ENCODE measurements at places on chromosomes 5 and 9. TPM values are rescaled to one million over a fixed set of nuclear protein-coding genes. Genes with fewer than 3 reads are reported as not detected.

The SLC6A19 gene
- total RNA-seq, result not detected

The MLANA gene
- total RNA-seq, result not detected

The TMOD1 gene
- total RNA-seq, result 3.8 TPM

The TAF1L gene
- not detected for total RNA-seq

The PCDHB8 gene
- not detected for total RNA-seq

The ADAMTS19 gene
- not detected for total RNA-seq

The CD74 gene
- total RNA-seq, result 455 TPM

The PPP2R2B gene
- 2.0 TPM for total RNA-seq

The IQGAP2 gene
- total RNA-seq, result 78.0 TPM

The KCNT1 gene
- total RNA-seq, result not detected

DNA sequence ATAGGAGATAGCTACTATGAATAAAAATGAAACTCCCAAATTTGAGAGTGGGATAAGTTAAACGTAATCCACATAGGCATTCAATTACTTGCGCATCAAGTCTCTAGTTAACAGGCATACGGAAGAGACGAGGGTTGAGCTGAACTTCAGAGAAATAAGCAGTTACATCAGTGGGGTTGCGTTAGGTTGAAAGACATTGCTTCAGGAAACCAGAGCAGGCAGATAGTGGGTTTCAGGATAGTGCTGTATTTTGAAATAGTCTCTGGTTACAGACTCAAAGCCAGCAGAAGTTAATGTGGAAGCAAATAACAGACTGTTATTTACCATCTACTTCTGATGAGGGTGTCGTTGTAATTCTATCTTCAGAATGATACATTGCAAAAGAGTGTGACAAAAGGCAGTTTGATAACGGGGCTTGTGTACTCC lies 533.4 kb downstream of the PDE4D start:
- H3K36me3 ChIP-seq, result no peaks in the 10 kb centered on the region
- H3K4me3 ChIP-seq, result no peak overlapping the region
- H3K27me3 ChIP-seq, result peaks cover 14% of the 10 kb centered on the region

DNA sequence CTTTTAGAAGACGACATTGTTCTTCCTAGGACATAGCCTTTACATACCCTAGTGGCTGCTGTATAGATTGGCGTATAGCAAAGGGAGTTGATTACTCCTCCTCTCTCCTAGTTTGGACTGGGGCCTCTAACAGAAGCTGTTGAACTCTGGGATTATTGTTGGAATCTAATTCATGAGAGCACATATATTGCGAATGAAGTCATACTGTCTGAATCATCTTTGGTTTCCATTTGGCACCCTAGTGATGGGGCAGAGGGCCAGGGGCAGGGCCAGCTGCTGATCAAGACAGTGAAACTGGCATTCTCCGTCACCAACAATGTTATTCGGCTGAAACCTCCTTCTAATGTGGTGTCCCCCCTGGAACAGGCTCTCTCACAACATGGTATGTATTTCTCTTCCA lies 40.3 kb downstream of the NUP188 start:
- H3K27ac ChIP-seq, result no peak overlapping the region
- H3K4me1 ChIP-seq, result no peaks in the 10 kb centered on the region

- no peak overlapping the region for H3K27ac ChIP-seq
- H3K4me3 ChIP-seq, result no peak overlapping the region
- no peaks in the 10 kb centered on the region for H3K4me1 ChIP-seq
Observed at GRCh38 chr9:82722561-82722960, 340.4 kb downstream of the RASEF start.

DNA sequence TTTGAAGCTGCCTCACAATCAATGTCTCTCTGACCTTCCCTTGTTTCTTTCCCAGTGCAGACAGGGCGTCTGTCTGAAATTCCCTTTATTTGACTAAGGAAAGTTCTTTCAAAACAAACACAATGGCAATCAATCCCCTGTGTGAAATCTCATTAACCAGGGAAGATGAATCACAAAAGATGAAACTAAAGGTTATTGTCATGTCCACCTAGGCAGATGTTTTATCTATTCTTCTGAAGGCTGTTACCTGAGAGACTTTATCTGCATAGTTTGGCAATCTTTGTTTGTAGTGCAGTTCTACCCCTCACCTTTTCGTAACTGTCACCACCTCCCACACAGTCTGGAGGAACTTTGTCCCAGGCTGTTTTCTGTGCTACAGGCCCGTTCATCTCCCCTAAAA lies 217.5 kb upstream of the RIOK2 start:
- H3K27me3 ChIP-seq, result no peaks in the 10 kb centered on the region
- no peak for DNase-seq
- H3K27ac ChIP-seq, result no peak overlapping the region

DNA sequence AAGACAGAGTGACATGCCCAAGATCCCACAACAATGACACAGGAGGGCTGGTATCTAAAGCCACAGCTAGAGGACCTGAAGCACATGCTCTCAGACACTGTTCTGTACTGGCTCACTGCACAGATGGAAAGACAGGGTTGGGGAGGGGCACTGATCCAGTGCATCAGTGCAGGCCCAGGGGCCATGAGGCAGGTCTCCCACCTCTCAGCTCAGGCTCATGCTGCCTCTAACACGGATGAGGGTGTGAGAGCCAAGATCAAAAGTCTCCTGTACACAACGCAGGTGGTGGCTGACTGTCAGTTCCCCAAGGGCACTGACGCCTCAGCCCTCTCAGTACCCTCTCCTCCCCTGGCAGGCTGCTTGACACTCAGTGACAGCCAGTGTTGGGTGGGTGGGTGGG lies 10.9 kb downstream of the RAPGEF1 start:
- H3K27ac ChIP-seq, result peak overlapping the region; percentile 98
- H3K4me1 ChIP-seq, result peaks cover 97% of the 10 kb centered on the region
- H3K4me3 ChIP-seq, result peak overlapping the region; percentile 96
- H3K27me3 ChIP-seq, result no peaks in the 10 kb centered on the region

DNA sequence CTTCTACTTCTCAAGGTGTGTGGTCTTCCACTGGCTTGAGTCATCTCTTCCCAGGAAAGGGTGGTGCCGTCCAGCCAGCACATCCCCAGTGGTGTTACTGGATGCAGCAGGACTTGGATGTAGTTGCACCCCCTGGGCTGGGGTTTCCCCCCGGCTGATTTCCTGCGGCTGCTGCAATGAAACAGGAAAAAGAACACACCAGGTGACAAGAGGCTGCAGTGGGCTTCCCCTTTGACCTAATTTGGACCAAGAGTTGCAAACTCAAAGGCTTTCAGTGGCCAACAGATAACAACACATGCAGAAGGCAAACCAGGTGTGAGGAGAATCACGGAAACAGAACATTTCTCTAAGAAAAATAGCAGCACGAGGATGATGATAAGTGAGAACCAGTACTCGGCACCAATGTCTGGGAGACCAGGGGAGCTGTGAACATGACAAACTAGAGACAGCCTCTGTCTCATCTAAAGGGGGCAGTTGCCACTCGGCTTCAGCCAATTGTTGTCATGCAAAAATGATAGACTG lies 83.7 kb downstream of the PDE6A start:
- no peaks in the 10 kb centered on the region for H3K27me3 ChIP-seq
- DNase-seq, result peak; percentile 16
- H3K36me3 ChIP-seq, result no peaks in the 10 kb centered on the region
- H3K4me1 ChIP-seq, result peaks cover 9% of the 10 kb centered on the region

- no peaks in the 10 kb centered on the region for H3K36me3 ChIP-seq
- no peaks in the 10 kb centered on the region for H3K4me1 ChIP-seq
- H3K27me3 ChIP-seq, result no peaks in the 10 kb centered on the region
- H3K4me3 ChIP-seq, result no peak overlapping the region
- H3K27ac ChIP-seq, result no peak overlapping the region
Observed at GRCh38 chr9:136634904-136635303, 27.8 kb upstream of the EGFL7 start.

DNA sequence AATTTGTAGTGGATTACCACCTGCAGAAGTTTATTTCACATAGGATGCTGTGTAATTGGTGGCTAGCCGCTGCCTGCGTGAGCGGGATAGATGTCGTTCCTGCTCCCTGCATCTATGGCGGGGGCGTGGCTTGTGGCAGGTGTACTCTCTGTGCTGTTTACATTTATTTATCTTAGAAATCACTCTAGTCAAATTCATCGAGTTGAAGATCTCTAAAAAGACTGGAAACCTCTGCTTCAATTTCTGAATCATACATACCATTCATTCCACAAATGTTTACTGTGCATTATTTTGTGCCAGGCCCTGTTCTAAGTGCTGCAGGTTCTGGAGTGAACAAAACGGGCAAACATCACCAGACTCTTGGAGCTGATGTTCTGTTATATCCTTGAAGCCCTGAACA lies 11.9 kb downstream of the ROPN1L start:
- DNase-seq, result no peak
- peaks cover 5% of the 10 kb centered on the region for H3K4me1 ChIP-seq
- no peak overlapping the region for H3K27ac ChIP-seq
- H3K27me3 ChIP-seq, result no peaks in the 10 kb centered on the region
- H3K4me3 ChIP-seq, result no peak overlapping the region
- no peaks in the 10 kb centered on the region for H3K36me3 ChIP-seq

DNA sequence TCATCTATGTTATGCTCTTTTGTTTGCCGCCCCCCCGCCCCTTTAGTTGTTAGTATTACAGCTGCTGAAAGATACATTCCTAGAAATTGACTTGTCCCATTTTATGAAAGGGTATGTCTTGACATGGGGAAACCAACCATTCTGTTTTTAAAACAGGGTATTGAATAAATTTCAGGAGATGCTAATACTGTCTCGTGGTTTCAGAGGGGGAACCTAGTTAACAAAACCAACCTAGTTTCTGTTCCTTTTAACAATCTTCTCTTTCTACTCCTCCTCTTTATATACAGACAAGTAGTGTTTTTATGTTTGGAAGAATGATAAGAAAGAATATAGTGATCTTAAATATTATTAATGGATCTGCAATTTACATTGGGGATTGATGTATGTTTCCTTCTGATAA lies 3.5 kb downstream of the PIP5K1B start:
- H3K36me3 ChIP-seq, result no peaks in the 10 kb centered on the region
- no peak overlapping the region for H3K27ac ChIP-seq
- DNase-seq, result no peak
- H3K27me3 ChIP-seq, result peaks cover 82% of the 10 kb centered on the region

DNA sequence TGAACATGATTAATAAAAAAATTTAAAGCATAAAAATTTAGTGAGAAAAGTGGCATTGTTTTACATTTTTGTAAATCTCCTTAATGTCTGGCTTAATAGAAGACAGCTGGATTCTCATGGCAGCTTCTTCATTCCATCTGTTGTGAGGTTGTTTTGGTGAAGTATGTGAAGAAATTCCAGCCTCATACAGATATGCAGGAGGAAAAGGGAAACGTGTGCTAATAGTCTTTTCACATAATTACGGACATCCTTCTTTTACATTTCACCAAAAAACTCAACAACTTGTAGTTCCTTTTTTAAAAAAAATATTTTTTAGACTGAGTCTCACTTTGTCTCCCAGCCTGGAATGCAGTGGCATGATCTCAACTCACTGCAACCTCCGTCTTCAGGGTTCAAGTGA lies 46.9 kb downstream of the HACD4 start:
- H3K27me3 ChIP-seq, result no peaks in the 10 kb centered on the region
- H3K4me1 ChIP-seq, result no peaks in the 10 kb centered on the region
- no peak overlapping the region for H3K27ac ChIP-seq
- no peak overlapping the region for H3K4me3 ChIP-seq
- H3K36me3 ChIP-seq, result peaks cover 4% of the 10 kb centered on the region
- no peak for DNase-seq

DNA sequence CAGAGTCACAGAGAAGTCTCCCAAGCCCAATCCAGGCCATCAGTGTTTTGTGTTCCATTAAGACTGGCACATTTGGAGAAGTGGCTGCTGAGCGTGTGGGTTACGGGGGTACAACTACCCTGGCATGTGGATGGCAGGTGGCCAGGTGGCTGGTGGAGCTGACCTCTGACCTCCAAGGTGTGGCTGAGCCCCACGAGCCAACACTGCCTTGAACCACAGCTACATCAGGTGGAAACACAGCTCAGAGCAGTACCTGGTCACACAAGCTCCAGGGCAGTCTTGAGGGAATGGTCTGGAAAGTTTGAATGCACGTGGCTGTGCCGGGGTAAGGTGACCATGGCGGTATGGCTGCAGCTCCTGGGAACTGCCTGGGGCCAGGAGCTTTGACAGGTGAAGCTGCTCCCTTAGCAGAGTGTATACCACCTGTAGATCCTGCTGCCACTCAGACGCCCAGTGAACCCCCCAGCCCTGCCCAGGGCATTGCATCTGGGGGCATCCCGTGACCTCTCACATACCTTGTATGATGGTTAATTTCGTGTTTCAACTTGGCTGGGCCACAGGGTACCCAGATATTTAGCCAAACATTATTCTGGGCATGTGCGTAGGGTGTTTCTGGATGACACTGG lies 207.9 kb downstream of the GADD45G start:
- H3K27ac ChIP-seq, result no peak overlapping the region
- H3K4me1 ChIP-seq, result peaks cover 22% of the 10 kb centered on the region
- no peak overlapping the region for H3K4me3 ChIP-seq
- H3K27me3 ChIP-seq, result peaks cover 14% of the 10 kb centered on the region
- DNase-seq, result no peak

DNA sequence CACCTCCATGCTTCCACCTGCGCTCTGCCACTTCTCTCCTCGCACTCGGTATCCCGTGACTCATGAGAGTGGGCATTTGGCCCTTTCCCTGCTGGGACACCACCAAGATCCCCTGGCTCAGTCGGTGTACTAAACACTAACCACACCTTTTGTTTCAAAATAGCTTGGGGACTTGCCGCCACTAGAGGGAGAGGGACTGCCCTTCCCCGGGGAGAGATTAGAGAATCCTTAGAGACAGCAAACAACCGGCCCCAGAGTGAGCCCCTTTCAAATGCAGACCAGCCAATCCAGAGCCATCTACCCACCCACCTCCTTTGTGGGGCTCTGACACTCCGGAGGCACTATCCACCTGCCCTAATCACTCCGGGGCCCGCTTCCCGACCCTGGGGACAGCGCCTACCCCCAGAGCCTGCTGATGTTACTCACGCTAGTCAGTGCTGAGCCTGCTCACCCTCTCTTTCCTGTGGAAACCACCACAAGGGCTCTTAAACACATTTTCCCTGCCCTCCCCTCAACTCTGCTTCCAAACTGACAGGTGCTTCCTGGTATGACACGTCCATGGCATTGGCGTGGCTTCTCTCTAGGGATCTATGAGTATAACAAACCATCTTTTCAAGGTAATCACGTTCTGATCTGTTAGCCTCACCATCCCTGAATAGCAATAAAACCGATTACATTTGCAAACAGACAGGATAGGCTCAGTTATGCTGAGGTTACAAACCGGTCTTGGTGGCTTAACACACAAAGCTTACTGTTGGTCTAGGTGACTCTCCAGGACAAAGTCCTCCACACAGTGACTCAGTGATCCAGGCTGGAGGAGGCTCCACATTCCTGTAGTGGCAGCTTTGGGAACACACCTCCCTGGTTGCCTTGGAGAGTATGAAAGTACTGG lies 180.1 kb upstream of the MVB12B start:
- no peaks in the 10 kb centered on the region for H3K36me3 ChIP-seq
- H3K4me3 ChIP-seq, result peak overlapping the region; percentile 45
- peaks cover 50% of the 10 kb centered on the region for H3K27me3 ChIP-seq
- peaks cover 12% of the 10 kb centered on the region for H3K4me1 ChIP-seq
- DNase-seq, result peak; percentile 34
- no peak overlapping the region for H3K27ac ChIP-seq

- no peaks in the 10 kb centered on the region for H3K4me1 ChIP-seq
- DNase-seq, result no peak
Observed at GRCh38 chr9:134335061-134335460, 8.8 kb downstream of the RXRA start.

- no peak overlapping the region for H3K4me3 ChIP-seq
- no peak for DNase-seq
- peaks cover 2% of the 10 kb centered on the region for H3K36me3 ChIP-seq
- no peak overlapping the region for H3K27ac ChIP-seq
Observed at GRCh38 chr5:148810823-148811222, 15.6 kb upstream of the ADRB2 start.

GRCh38 chr5:134534726-134535110 lies 9.2 kb downstream of the JADE2 start:
- DNase-seq, result no peak
- no peaks in the 10 kb centered on the region for H3K27me3 ChIP-seq
- no peak overlapping the region for H3K4me3 ChIP-seq
- H3K4me1 ChIP-seq, result peaks cover 72% of the 10 kb centered on the region
- no peaks in the 10 kb centered on the region for H3K36me3 ChIP-seq

All from activated T-cell treated with anti-CD3 and anti-CD28 coated beads, Interleukin-2, amount 50 U/mL, for 72 hours (primary cell).